T follicular helper cell (primary cell): ENCODE measurements at places on chromosomes 5 and 9.

DNA sequence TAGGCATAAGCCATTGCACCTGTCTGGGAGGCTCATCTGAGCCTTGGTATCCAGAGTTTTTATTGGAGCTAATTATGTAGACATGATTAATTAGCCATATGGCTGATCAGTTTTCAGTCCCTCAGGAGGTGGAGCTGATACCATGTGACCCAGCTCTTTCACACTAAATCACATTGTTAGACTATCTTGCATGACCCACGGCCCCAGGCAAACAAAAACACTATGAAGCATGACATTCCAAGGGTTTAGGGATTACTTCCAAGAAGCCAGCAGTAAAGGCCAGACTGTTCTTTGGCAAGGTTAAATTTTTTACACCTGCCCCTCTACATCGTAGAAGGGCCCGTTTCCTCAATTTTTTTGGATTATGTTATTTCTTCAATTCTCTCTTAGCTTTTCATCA lies 5.0 kb upstream of the C5orf24 start:
- DNase-seq = no peak

- DNase-seq = no peak
These were observed 173.2 kb upstream of the TRPC7 start for GRCh38 chr5:136538534-136538933.

GRCh38 chr9:8558176-8558575 lies 758.6 kb upstream of the DMAC1 start:
- no peak for DNase-seq

- no peak for DNase-seq
These were observed 15.0 kb upstream of the PIP5K1B start for GRCh38 chr9:68690088-68690487.
